Bronchial epithelial cell (primary cell): ENCODE measurements at places on chromosomes 13 and 19.

GRCh38 chr13:66312312-66313087, 917.6 kb downstream of the PCDH9 start:
- DNase-seq = no peak

GRCh38 chr19:29320086-29320485, 107.1 kb upstream of the UQCRFS1 start:
- no peak for DNase-seq

DNA sequence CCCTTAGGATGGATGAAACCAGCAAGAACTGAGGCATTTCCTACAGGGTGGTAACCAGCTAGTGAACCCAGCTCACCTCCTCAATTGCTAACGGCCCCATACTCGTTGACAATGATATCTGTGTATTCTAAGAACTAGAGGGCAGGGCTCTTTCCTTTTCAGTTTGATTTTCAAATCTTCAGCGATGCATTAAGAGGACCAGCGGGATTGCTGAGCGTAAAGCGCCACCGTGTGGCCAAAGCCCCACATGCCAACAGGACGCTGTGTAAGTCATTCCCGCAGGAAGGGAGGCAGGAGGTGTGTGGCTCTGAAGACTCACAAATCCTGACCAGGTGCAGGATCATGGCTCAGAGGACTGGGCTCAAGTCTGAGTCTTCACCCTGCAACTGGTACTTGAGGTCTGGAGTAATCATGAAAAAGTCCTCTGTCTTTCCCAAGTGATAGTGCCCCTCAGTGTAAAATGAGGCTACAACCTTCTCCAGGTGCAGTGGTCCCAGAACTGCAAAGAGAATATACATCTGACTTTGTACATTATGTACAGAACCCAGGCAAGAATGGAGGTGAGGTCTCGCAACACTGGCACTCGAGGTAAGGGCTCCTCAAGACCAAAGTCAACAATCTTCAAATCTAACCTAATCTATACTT, 40.9 kb downstream of the C13orf42 start:
- DNase-seq = peak; percentile 67

DNA sequence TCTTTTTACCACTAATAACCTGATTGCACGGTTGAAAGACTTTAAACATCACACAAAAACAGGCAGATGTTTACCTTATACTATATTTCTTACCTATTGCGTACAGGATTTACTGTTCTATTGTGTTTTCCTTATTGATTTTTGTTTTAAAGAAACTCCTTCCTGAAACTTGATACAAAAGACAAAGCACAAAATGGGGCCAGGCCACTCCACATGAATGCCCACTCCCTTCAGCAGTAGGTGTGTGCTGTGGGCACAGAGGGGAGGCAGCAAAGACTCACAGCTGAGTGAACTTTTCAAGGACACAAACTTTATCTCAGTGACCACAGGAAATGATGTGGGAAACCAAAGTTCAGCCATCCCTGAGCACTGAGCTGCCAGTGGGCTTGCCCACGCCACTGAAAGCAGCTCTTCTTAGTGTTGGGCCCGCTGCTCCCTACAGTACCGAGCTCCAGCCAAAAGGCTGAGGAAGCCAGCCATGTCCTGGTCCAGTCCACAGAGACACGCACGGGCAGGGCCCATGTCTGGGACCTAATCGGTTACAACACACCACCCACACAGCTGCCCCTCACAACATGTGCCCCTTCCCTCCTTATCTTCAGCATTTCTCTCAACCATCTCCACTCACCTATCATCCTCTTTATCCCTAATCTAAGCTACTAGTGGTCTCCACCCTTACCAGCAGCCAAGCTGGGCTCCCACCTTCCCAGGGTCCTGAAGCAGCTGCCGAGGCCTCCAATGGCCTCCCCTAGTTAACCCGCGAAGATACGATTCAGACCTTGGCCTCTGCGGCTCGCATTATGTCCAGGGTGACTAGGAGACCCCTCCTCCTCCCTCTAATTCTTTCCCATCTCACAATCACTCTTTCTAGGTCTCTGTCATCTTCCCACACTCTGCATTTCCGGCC, 39.5 kb downstream of the ATP7B start:
- no peak for DNase-seq

- no peak for DNase-seq
Measured at GRCh38 chr19:46755853-46756543, 9.7 kb upstream of the STRN4 start.

GRCh38 chr13:51630288-51630615, 46.0 kb downstream of the WDFY2 start:
- DNase-seq = no peak

DNA sequence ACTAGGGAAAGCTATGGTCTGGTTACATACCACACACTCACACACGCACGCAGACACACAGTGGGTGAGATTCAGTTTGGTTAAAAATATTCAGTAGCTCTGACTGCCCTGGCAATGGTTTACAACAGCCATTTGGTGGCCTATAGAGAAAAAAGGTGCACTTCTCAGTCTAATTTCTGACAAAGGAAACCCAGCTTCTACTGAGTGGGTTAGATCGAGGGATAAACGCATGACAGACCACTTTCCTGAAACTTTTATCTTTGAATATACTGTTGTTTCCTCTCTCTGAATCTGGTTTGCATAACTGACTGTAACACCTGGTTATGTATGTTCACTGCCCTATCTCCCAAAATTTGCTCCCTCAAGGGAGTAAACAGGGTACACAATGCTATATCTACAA, 2.5 kb downstream of the LIG4 start:
- DNase-seq = no peak

GRCh38 chr13:30359991-30360390, 52.6 kb upstream of the KATNAL1 start:
- DNase-seq = no peak

- peak; percentile 14 for DNase-seq
Measured at GRCh38 chr13:111049791-111050538, 65.1 kb upstream of the ARHGEF7 start.

- no peak for DNase-seq
Measured at GRCh38 chr19:28656644-28657043, 556.3 kb downstream of the UQCRFS1 start.

GRCh38 chr19:43667126-43667875, 2.7 kb downstream of the PLAUR start:
- DNase-seq = no peak

DNA sequence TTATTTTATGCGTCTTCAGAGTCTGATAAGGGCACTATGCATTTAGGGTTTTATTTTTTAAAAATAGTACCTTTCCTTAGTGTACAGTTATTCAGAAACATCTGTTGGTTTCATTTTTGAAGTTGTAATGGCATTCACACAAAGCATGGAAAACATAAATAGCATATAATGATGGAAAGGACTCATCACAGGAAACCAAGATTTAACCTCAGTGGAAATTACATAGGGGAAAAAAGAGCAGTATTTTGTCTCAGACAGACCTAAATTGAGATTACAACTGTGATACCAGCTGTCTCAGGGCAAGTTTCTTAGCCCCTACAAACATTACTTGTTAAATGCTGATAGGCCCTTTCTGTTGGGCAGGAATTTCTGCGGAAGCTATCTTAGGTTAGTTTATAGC, 57.2 kb downstream of the NHLRC3 start:
- no peak for DNase-seq

DNA sequence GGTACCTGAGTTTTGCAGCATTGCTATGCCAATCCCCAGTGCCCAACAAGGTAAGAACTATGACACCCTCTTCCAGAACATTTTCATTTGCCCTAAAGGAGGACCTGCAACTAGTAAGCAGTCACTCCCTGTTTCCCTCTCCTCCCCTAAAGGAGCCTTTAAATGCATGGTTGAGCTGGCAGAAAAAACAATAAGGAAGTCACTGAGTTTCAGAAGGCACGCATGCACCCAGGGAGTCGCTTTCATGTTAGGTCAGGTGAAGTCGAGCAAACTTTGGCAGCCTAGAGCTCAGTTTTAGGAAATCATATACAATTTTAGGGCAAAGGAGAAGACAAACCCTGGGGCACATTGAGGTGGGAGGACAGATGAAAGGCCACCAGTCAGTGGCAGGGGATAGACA, 11.8 kb downstream of the NLRP11 start:
- no peak for DNase-seq

DNA sequence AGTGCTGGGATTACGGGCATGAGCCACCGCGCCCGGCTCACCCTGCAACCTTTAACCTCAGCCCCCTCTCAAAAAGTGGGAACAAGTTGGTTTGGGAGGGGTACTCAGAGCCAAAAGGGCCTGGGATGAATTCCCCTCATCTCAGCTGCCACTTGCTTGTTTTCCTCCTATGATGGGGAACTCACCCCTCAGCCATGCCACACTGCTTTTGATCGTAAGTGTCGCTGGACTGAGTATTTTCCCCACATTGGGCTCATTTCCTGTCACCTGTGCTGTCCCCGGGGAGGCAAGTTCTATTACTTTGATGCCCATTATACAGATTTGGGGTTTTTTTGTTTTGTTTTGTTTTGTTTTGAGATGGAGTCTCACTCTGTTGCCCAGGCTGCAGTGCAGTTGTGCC, 6.5 kb downstream of the R3HDM4 start:
- DNase-seq = no peak

DNA sequence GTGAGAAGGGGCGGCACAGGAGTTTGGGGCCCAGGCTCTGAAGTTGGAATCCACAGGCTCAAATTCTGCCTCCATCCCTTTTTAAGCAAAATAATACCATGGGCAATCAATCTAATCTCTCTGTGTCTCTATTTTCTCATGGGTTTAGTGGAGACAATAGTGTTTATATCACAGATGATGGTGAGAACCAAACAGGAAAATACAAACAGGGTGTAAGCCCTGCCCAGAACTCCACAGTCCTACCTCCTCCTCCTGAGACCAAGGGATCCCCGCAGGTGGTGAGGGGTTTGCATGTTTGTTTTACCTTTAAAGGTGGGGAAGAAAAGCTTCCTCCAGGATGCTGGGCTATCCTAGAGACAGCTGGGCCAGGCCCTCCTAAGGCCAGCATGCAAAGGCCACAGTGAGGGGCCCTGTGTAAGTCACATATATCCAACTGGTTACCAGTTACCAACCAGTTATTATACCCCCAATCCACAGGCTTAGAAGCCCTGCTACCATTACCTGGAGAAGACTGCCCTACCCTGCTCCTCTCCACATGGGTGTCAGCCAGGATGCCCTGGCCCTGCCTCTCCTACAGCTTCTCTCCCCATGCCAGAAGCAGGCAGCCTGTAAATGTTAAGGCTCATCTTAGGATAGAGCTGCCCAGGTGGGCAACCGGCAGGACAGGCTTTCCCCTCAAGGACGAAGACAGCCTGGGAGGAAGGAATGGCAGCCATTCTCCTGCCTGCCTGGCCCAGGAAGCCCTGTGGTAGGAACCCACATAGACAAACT, 658.4 kb downstream of the UQCRFS1 start:
- no peak for DNase-seq

- DNase-seq = no peak
Measured at GRCh38 chr13:42971691-42972347, 20.2 kb downstream of the EPSTI1 start.

DNA sequence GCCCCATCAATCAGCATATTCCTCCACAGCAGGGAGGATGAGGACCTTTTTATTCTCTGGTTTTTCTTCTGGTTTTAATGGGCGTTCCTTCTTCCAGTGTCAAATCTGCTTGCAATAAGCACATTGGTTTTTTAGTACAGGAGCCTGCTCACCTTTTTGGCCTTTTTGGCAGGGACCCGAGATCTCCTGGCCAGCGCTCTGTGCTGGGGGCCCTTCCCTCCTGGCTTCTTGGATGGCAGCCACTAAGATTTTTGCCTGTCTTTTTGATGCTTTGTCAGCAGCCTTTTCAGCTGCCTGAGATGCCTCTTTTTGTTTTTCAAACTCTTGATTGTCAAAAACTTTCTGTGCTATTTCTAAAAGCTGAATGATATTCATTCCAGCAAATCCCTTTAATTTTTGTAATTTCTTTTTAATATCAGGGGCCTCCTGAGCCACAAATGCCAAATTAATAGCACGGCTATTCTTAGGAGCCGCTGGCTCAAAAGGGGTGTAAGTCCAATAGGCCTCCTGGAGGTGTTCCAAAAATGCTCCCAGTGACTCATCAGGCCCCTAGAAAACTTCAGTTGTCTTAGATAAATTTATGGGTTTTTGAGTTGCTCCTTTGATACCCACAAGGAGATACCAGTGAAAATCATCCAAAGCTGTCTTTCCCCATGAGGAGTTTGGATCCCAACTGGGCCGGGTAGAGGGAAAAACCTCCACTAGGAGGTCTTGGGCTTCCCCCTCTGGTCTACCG, 73.0 kb downstream of the ZNF100 start:
- no peak for DNase-seq

- DNase-seq = no peak
Measured at GRCh38 chr13:111925146-111925875, 141.6 kb upstream of the SOX1 start.

- no peak for DNase-seq
Measured at GRCh38 chr19:36100476-36100875, 10.5 kb upstream of the OVOL3 start.

DNA sequence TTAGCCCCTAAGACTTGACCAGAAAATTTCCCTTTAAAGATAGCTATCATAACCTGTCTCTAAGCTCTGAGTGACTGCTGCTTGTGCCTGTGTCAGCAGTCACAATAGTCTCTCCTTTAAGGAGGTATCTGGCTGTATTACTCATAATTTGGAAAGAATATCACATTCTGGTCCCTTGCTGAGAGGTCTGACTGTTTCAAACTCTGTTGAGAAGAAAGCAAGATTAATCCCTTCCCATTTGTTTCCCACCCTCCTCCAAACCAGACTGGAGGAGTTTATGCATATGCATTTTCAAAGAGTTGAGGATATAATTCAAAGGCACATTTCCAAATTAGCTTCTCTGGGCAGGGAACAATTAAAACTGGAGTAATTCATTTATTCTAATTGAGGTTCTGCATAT, 2.3 kb downstream of the HTR2A start:
- no peak for DNase-seq

DNA sequence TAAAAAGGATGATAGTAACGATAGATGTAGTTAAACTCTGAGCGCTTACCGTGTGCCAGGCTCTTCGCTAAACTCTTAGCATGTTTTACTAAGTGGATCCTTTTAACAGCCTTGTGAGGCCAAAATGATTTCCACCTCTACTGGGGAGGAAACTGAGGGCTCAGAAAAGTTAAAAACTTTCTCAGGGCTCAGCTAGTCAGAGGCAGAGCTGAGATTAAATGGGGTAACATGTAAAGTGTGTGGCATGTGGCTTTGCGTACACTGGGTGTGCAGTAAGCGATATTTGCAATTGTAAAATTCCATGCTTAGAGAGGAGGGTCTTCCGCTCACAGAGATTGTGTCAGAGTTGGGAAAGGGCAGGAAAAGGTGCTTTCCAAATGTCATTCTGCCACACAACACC, 1.7 kb downstream of the U2AF2 start:
- no peak for DNase-seq

- DNase-seq = peak; percentile 89
Measured at GRCh38 chr19:46784262-46785053, 3.9 kb downstream of the SLC1A5 start.

DNA sequence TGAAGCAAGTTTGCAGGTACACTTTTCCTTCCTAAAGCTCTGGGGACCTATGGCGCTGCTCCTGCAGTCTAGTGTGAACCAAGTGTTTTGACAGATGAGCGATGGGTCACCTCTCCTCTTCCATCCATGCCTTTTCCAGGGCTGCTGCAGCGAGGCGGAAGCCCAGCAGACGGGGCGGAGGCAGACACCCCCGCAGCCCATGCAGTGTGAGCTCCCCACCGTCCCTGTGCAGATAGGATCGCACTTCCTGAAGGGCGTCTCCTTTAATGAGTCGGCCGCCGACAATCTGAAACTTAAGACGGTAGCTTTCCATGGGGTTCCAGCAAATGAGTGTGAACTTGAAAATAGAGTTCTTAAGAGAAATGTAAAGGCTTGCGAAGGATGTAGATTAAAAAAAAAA, 37.1 kb upstream of the GPI start:
- DNase-seq = no peak

GRCh38 chr13:99495466-99496183, 5.6 kb upstream of the TM9SF2 start:
- no peak for DNase-seq

GRCh38 chr13:98838776-98839175, 86.3 kb upstream of the SLC15A1 start:
- DNase-seq = no peak
